Stimulated activated CD4-positive, alpha-beta T cell treated with anti-CD3 and anti-CD28 coated beads, Interleukin-1b, Interleukin-23, amount 100 ng/mL, for 1 hour (primary cell): ENCODE measurements at places on chromosomes 4 and X.

DNA sequence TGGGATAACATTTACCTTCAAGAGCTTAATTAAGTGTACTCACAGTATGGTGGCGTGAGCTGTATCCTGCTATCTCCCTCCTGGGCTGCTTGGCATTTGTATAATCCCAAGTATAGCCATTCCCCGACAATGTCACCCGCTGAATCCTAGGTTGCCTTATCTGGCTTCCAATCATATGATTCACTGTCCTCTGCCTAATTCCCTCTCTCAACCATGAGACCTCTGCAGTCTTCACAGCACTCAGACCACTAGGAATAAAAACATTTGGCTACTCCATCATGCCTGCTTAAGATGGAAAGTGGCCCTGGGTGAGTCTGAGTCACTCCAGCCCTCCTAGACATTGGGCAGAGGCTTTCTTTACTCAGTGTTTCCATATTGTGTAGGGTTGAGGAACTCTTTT, 28.9 kb upstream of the WDFY3 start:
- DNase-seq = no peak

- DNase-seq = no peak
Observed at GRCh38 chr4:99653916-99654315, 3.7 kb downstream of the C4orf54 start.

DNA sequence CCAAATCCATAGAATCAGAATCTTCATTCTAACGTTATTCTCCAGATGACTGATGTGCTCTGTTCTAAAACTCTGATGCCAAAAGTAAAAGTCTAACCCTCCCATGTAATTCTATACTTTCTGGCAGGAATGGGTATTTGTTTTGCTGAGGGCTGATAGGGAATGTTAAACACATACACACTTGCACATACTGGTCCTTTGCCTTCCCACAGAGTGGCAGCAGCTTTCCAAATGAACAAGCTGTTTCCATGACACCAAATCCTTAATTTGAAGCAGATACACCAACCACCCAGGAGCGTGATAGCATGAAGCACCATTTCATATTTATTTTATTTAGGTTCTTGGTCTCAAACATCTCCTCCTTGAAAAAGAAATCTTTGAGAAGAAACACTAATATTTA, 155.5 kb upstream of the PRDX4 start:
- no peak for DNase-seq

GRCh38 chr4:52823702-52824092, 38.4 kb upstream of the RASL11B start:
- DNase-seq = no peak

DNA sequence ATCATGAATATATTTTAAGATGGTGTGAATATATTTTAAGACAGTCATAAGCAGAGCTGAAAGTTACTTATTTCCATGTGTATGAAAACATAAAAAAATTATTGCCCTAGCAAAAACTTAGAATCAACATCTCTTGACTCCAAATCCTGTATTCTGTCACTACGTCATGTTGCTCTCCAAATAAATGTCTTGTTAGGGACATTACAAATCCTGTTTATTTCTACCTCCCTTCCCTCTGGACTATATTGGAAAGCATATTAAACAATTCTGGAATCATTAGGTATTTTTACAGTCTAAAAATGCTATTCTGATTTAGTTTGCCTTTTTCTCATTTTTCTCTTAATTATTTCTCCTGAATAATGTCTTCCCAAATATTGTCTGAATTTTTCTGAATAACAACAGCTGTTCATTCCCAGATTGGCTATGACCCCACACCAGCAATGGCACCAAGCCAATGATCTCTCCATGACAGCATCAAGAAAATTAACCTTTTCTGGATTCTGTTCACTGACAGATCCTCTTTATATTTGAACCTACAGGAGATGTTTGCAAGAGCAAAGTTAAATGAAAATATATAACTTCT, 523.1 kb downstream of the IQCM start:
- no peak for DNase-seq

DNA sequence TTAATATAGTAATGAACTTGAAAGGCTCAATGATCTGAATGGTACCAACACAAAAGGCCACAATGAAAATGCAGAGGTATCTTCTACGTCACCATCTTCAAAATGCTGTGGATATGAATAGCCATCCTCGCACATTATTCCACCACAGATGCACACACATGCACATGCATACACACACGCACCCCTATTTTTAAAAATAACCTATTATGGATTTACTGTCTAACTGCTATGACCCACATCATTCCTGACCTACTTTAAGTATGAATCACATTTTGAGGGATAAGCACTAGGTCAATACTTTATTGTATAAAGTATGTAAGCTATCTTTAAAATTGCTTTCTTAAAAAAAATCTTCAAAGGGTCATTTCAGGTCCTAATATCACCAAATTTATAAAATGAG, 24.4 kb upstream of the CORIN start:
- no peak for DNase-seq

GRCh38 chr4:95422436-95422835, 126.3 kb downstream of the UNC5C start:
- no peak for DNase-seq

GRCh38 chr4:179671609-179672008, 2229.4 kb upstream of the AGA start:
- no peak for DNase-seq

DNA sequence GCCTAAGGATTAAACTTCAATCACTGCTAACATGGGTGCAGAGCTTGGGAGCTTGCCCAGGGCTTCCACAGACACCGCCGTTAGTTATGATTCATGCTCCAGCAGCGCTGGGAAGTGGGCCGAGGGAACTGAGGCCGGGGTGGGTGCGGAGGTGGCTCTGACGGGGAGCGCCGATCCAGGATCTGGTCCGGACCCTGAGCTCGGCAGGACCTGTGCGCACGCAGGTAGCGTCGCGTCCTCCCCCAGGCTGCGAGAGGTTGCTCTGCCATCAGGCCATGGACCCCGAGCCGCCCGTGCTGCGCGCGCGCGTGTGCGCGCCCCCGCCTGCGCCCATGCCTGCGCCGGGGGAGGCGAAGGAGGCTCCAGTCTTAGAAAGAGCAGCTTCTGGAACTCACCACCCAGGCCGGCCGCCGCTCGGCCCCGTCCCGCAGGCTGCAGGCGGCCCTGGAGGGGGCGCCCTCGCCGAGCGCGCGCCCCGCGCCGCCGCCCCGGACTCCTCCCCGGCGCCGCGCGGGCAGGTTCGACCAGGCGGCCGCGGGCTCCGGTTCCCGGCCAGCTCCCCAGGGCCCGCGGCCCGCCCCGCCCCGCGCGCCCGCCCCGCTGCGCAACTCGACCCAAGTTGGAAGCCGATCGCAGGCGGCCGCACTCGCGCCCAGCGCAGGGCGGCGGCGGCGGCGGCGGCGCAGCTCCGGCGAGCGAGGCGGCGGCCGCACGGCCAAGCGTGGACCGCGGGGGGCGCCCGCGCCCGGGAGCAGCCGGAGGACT, 732 bp upstream of the ADRA2C start:
- no peak for DNase-seq

DNA sequence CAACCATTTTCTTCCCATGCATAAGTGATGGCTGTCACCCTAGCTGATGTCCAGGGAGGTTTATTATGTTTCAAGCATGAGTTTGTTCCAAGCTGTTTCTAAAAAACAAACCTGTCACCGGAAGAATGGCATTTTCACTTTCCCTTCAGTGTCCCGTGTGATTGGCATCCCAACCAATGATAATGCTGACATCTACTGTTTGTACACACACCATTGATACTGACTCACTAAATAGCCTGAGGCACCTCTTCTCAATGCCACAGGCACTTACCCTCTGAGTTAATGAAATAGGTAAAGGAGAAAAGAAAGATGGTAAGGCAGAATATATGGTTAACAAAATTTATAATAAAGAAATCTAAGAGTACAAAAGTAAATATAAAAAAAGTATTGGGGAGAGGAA, 23.1 kb upstream of the VCX2 start:
- no peak for DNase-seq

GRCh38 chrX:112751076-112751475, 71.3 kb upstream of the LHFPL1 start:
- DNase-seq = no peak

GRCh38 chr4:185865901-185866328, 53.9 kb upstream of the SORBS2 start:
- no peak for DNase-seq

DNA sequence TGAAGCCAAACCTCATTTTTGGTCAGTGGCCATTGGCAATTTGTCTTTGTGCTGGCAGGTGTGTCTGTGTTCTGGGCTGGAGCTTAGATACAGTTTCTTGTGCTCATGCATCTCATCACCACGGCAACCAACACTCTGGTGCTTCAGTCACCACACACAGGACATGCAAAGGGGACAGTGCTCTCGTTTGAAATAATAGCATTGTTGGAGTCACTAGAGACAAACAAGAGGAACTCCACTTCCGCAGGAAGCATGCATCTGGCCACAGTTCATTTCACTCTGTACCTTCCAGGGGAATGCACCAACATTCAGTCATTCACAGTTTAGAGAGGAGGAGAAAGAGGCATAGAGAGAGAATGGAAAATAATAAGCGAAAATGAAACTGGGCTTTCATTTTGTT, 267.4 kb downstream of the ANK2 start:
- DNase-seq = no peak

- DNase-seq = no peak
Observed at GRCh38 chrX:46575991-46576392, 2.4 kb downstream of the CHST7 start.

- no peak for DNase-seq
Observed at GRCh38 chr4:168598191-168598590, 101.3 kb downstream of the PALLD start.

DNA sequence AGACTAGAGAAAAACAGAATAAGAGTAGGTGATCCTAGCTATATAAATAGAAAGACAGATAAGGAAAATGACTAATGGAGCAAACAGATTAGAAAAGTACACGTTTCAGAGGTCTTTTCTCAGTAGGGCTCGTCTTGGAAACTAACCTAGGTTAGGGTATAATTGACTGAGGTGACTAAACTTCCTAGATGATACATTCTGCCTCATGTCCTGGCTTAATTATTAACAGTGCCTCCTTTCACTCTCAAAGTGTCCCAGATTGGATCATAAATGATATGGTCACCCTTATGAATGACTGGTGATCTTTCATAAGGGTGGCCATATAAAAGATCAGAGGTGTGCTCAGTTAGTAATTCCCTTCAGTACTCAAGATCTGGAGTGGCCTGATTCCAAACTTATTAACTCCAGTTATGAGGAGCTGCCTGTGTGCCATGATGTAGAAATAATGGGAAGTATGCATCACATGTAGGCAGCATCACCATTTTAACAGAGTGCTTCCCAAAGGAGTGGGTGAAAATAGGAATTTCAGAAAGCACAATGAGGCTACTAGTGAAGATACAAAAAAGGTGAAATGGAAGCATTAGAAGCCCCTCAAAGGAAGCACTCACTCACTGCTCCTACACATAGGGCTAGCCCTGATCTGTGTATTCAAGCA, 14.7 kb upstream of the GRIA3 start:
- no peak for DNase-seq

DNA sequence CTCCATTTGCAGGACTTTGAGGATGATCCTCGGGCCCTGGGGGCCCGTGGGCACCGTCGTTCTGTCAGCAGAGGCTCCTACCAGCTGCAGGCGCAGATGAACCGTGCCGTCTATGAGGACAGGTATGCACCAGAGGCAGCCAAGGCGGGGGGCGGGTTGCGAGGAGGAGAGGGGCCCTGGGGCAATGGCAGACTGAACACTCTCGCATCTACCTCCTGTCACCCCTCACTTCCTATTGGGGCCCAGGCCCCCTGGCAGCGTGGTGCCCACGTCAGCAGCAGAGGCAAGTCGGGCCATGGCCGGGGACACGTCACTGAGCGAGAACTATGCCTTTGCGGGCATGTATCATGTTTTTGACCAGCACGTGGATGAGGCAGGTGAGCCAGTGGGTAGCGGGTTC, 2.0 kb downstream of the WDR13 start:
- no peak for DNase-seq

DNA sequence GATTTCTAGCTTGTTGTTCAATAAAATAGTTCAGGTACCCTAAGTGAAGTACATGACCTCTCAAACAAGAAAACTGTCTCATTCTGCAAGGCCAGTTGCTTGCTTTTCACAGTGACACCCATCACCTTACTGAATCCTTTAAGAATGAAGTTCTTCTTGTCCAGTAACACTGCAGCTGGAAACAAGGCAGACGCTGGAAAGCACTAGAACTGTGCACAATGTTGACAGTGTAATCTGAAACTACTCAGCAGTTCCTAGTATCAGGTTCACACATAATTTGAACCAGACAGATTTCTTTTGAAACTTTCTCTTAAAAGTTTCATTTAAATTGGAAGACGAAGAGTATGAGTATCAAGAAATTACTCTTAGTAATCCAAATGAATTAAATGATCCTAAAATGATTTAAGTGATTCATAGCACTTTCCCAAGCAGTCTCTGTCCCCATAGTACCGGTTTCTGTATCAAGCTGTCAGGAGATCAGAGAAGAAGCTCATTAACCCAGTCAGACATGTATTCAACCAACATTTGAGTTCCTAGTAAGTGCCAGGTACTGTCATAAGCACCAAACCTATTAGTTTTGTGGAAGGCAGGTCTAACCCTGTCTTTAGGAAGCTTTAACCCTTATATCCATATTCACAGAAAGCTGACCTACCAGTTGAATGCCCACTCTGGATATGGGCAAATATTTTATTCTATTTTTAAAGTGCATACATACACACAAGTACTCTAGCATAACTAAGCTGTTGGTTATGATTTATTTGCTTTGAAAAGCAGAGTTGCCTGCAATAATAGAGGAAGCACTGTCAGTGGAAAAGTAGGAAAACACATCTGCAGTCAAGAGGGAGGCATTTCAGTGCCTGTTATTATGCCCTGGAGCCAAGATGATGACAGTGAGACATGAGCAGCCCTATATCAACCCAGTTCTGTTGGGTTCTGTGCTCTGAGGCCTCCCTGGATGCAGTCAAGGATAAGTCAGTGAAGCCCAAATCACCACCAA, 63.6 kb downstream of the PALLD start:
- DNase-seq = no peak

DNA sequence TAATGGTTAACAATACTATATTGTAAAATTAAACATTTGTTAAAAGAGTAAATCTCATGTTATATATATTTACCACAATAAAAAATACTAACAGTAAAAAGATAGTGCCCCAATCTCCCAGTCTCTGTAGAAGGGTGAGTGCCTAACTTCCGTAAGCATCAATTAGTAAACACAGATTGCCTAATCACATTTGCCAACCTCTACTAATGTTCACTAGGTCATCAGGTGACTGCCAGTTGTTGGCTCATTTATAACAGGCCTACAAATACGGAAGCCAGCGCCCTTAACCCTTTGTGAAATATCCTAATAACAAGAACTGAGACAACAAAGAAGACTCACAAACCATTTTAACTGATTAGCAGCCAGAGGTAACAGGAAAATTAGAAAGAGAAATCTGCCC, 345.1 kb downstream of the INPP4B start:
- DNase-seq = no peak

GRCh38 chr4:1403177-1403583, 3.1 kb downstream of the NKX1-1 start:
- no peak for DNase-seq

DNA sequence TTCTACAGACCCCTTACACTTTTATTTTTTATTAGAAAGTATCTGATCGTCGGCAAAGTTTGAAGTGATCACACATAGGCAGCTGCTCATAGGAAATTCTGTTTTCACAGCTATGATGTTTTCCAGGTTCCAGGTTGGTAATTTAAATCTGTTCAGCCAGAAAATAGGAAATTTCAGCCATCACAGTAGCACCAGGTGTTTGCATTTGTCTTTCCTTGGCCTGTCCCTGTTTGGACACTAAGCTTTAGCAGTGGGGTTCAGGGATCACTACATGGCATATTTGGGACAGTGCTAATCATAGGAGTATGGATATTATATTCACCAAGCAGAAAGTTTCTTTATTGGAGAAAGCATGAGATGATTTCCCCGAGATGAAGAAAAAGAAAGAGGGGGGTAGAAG, 92.9 kb downstream of the ANK2 start:
- DNase-seq = no peak

GRCh38 chr4:624705-625590, at the start of gene PDE6B:
PDE6B (plus strand) TSS chr4:625573; CDS start chr4:625627, 54 bp downstream.
- DNase-seq = no peak
